Stimulated activated CD4-positive, alpha-beta T cell treated with anti-CD3 and anti-CD28 coated beads, Interleukin-1b, Interleukin-23, amount 100 ng/mL, for 1 hour (primary cell): ENCODE measurements at places on chromosomes 3 and 15.

DNA sequence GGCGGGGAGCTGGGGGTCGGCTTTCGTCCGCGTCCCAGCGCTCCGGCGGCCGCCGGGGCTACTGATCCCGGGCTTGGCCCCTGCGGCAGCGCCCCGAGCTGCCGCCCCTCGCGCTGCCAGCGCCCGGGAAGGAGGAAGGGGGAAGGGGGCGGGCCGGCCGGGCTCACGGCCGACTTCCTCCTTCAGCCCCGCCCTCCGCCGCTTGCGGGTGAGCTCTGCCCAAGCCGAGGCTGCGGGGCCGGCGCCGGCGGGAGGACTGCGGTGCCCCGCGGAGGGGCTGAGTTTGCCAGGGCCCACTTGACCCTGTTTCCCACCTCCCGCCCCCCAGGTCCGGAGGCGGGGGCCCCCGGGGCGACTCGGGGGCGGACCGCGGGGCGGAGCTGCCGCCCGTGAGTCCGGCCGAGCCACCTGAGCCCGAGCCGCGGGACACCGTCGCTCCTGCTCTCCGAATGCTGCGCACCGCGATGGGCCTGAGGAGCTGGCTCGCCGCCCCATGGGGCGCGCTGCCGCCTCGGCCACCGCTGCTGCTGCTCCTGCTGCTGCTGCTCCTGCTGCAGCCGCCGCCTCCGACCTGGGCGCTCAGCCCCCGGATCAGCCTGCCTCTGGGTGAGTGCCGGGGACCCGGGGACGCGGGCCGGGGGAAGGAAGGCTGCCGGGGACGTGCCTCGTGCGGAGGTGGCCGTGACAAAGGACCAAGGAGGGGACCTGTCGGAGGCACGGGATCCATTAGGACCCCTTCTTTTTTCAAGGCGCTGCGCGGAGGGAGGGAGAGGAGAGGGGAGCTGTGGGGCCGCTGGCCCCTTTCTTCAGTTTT lies at the start of gene SEMA4B:
TSS of gene SEMA4B (plus strand) at position 201 of the 814 bp plus-strand sequence. CDS start at position 450, 249 bp downstream.
- peak; percentile 29 for DNase-seq

- DNase-seq, result no peak
Measured at GRCh38 chr3:23996095-23996524, 51.0 kb downstream of the NR1D2 start.

DNA sequence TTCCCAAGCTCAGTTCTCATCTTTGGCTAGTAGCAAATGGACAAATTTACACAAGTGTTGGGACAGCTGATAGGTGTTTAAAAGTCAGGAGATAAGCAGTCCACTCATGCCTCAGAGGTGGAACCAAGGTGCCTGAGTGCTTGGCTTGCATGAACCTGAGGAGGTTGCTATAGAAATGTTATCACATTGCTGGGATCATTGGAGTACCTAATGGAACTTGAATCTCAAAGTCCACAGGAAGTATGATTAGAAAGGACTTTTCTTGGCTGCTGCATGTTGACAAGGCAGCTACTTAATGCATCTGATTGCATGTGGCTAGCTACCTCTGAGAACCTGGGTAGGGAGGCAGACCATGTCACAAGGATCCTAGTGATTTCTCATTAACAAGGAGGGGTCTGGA lies 39.5 kb upstream of the C3orf80 start:
- no peak for DNase-seq

DNA sequence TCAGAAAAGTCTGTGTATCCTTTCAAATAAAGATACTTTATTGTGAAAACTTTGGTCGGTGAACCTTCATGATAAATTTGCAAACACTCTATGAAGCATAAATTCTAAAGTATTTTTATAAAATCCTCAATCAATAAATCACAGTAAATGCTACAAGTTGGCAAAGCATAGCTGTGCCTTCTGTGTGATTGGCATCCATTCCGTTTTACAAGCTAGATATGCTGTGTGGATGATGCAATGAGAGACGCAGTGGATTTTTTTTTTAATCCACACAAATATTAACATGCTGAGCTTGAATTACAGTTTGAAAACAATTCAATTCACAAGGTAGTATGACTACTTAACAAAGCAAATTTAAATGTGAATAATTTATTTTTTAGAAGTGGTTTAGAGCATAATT lies 937.2 kb downstream of the ZPLD1 start:
- DNase-seq, result no peak

DNA sequence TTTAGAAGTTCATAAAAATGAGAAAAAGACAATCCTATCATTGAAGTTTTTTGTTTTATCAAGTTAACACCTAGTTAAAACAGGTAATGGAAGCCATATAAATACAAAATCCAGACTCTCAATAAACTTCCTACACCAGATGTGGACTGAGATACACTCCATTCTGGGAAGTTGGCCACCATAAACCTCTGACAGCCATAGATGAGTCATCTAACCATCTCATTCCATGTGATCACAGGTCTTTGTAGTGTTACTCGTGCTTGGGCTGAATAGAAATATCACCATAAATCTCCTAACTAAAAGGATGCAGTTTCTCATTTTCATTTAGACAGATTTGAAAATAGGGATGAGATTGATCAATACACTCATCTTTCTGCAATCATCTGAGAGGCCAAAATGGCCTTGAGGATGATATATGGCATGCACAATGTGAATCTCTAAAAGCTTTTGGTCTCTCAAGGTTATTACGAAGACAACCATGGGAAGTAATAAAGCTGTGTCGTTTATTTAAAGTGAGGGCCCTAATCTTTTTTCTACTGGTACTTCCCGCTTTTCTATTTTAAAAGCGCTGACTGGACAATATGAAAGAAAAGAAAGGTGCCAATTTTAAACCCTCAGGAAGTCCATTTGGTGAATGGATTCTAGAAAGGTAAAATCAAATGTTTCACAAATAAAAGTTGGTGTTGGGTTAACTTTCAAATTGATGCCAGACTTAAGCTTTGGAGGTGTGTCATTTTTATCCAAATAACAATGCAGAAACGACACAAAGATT lies 155.5 kb downstream of the POLR2M start:
- DNase-seq, result no peak

DNA sequence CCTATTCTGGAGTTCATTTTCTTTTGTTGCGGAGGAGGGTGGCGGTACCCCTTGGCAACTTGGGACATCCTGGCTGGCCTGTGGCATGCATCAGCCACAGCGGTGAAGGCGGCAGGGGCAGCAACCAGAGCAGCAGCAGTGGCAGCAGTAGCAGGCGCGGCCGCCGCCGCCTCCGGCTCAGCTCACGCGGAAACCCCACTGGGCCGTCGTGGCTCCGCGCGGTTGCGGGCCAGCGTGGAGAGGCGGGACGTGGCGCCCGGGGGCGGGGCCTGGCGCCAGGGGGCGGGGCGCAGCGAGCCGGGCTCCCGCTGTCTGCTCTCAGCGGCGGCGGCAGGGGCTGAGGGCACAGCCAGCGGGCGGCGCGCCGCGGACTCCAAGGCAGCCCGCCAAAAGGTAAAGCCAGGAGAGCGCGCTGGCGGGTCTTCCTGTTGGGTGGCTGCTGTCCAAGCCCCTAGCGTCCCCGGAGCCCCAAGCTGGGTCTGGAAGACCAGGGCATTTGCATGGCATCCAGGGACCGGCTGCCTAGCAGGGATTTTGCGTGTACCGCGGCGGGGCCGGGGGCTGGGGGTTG lies 334.4 kb upstream of the THRB start:
- DNase-seq, result no peak

GRCh38 chr15:99252326-99252725 lies 1.0 kb downstream of the LRRC28 start:
- DNase-seq, result no peak

DNA sequence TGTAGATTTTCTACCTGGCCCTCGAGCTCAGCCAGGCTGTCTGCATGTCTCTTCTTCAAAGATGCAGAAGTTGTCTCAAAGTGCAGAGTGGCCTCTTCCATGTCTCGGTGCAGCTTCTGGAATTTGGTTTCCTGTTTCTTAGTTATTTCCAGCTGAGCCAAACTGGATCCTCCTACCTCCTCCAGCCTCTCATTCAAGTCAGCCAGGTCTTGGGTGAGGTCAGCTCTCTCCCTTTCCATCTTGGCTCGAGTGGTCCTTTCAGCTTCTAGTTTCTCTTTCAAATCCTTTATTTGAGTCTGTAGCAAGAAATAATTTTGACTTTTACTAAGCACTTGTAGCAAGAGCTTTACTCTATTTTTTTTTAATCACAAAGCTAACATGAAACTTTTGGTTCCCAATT lies 81.8 kb downstream of the MYH15 start:
- DNase-seq, result no peak

- DNase-seq, result no peak
Measured at GRCh38 chr15:75361361-75361988, 6.9 kb downstream of the MAN2C1 start.

DNA sequence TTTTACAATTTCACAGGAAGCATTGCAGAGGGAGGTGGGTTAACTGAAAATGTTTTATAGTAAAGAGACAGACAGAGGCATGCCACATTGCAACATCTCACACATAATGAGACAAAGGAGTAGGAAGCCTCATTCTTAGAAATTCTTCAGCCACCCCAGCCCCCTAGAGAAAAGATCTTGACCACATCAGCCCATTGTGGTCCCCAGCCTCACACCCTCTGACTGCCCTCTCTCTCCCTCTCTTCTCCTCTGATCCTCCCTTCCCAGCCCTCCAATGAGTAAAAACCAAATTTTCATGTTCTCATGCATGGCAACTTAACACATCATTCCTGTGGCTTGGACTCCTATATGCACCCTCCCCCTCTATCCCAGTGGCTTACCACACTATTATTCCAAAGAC lies 174.1 kb downstream of the UACA start:
- no peak for DNase-seq

DNA sequence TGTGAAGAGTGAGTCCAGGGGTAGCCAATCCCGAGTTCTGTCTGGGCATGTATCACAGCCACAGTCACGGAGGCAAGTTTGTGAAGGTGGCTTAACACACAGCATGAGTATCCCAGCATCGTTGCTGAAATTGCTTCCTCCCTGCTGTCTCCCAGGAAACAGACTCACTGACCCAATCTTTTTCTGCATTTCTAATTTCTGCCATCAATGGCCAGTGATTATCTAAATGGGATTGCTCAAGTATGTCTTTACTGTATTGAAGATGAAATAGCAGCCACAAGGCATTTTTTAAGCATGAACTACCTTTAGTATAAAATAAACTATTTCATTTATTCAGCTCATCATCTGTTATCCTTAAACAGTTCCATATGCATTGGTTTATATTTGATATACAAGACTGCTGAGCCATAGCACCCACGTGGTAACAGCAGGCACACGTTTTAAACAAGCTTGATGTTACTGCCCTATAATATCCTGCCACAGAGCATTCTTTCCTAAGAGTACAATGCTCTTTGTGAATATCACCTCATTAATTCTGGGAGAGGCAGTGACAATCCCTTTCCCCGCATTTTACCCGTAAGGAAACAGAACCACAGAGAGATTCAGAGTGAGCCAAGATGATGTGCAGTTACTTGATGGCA lies 276.6 kb upstream of the THBS1 start:
- DNase-seq, result no peak

GRCh38 chr15:26690778-26691177 lies 82.1 kb downstream of the GABRB3 start:
- DNase-seq, result no peak

GRCh38 chr3:179512378-179512777 lies 50.3 kb upstream of the ACTL6A start:
- DNase-seq, result no peak

DNA sequence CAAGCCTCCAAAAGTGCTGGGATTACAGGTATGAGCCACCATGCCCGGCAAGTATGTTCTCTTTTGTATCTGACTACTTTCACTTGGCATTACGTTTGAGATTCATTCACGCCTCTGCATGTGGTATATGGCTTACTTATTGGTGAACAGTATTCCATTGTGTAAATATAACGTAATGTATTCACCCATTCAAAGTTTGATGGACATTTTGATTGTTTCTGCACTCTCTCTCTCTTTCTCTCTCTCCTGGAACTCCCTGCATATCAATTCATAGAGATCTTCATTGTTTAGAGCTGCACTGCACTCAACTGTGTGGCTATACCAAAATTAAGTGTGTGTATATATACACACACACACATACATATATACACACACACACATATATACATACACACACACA lies 30.4 kb downstream of the SPPL2A start:
- no peak for DNase-seq
